ENCODE measurements at places on chromosomes 2 and 18.

DNA sequence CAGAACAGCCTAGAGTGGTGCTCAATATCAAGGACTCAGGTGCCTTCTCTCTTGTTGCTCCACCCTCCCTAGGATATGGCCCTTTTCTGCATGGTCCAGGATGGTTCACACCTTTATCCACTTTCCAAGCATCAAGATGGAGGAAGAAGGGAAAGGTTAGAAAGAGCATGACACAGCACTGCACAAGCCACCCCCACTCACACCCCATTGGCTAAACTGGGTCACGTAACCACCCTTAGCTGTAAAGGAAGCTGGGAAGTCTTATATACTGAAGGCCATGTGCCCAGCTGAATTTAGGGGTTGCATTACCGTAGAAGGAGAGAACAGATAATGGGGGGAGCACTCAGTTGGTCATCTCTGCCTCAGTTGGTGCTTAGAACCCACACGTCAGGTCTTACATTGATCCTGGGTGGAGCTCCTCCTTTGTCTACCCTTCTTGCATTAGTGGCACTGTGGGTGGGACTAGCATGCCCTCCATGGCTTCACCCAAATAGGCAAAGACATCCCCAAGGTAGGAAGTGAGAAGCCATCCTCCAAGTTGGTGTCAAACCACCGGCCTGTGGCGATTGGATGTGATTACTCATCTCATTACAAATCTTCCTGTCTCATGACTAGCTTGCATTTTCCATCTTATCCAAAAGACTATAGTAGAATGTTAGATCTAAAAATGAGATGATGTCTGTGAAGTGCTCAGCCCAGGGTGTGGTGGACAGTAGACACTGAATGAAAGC is 248.5 kb downstream of the HAUS1 start:
- no peak for DNase-seq

GRCh38 chr18:70276416-70277191 is 12.2 kb upstream of the SOCS6 start:
- no peak for DNase-seq

GRCh38 chr2:60509066-60509465 is 44.4 kb downstream of the BCL11A start:
- no peak for DNase-seq

DNA sequence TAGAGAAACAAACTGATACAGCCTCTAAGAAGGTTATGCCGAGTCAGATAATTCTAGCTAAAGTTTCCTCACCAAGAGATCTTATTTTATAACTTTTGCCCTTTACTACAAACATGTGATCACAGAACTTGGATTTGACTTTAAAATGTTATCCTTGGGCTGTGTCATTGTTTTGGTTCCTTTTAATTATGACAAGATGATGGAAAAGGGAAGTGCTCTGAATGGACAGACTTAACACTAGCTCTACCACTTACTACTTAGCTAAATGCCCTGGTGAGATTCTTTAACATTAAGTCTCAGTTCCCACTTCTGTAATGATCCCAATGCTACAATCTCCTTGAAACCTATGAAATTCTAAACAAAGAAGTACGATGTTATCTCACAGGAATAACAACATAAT is 69.9 kb downstream of the RTTN start:
- no peak for DNase-seq

DNA sequence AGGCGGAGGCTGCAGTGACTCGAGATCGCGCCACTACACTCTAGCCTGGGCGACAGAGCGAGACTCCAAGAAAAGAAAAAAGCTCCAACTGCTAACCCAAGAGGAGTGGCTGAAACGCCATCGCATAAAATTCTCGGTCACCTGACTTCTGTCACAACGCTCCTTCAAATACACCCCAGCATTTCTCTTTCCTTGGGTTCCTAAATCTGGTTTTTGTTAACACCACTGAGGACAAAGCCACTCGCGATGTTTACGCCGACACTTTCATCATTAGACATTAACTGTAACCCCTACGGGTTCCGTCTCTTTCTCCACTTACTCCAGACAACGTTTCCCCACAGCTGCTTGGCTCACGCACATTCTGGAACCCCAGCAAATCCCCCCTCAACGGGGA is 679 bp downstream of the CLK1 start:
- DNase-seq = no peak

DNA sequence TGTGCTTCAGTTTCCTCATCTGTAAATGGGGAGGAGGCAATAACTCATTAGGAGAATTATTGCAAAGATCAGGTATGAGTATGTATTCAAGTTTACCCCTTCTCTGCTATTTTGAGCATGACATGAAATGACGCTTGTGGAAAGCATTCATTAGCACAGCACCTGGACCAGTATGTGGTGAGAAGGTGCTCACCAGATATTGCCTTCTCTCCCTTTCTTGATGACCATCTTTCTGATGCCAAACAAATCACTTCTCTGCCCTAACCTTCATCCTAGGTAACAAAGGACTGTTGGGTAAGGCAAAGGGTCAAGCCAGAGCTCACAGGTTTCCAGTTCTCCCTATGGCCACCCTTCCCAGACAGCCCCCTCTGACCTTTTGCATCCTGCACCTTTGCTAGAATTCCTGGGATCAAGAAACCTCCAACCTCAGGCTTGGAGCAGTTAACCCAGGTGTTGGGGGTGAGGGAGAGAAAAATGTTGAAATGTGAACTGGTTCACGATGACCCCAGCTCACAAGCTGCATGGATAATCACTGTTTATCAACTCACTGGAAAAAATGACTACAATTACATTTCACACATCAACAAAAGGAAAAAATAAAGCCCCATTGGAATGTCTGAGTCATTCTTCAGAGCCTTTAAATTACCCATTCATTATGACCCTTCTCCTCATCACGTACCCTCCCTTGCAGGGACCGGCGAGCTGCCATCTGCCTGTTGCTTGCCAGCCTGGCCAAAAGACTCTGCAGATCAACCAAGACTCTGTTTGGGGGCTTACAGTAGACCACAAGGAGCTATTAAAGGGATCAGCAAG is 41.6 kb downstream of the LBH start:
- DNase-seq = no peak

DNA sequence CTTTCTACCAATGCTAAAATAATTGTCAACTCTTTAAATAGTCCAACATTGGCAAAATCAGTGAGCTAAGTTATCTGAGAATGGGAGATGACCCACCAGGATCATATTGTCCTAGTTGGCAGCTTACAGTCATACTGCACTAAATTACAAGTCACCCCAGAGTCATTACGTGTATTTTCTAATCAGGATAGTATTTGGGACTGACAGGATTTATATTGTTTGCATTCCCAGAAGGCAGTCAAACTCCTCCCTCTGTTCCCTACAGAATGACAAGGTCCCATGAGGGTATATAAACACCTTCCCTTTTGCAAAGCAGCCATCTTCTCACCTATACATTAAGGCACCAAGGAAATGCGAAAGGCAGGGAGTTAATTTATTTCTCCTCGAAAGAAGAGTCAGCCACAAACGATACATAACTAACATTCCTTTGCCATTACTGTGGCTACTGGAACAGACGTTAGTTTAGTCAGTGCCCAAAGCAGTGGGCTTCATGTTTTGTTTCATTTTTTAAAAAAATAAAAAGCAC is 125.3 kb downstream of the ANTXR1 start:
- no peak for DNase-seq

GRCh38 chr2:30428827-30429461 is 18.1 kb upstream of the LCLAT1 start:
- no peak for DNase-seq

DNA sequence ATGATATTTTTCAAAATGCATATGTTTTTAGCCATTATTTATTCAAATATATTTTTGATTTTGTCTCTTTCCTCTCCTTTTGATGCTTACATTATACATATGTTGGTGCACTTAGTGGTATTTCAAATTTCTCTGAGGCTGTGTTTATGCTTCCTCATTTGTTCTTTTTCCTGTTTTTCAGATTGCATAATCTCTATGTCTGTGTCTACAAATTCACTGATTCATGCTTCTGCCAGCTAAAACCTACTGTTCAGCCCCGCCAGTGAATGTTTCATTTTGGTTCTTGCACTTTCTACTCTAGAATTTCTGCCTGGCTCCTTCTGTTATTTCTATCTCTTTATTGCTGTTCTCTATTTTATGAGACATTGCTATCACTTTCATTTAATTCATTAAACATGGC is 951.7 kb upstream of the CNTNAP5 start:
- no peak for DNase-seq
